Right forelimb (tissue), 1 donor: ENCODE measurements at places on chromosomes 7 and 10.

GRCh38 chr10:62250594-62251198, 17.9 kb downstream of the RTKN2 start:
- DNase-seq: no peak

- no peak for DNase-seq
Observed at GRCh38 chr10:97629289-97629688, 4.0 kb downstream of the MORN4 start.

DNA sequence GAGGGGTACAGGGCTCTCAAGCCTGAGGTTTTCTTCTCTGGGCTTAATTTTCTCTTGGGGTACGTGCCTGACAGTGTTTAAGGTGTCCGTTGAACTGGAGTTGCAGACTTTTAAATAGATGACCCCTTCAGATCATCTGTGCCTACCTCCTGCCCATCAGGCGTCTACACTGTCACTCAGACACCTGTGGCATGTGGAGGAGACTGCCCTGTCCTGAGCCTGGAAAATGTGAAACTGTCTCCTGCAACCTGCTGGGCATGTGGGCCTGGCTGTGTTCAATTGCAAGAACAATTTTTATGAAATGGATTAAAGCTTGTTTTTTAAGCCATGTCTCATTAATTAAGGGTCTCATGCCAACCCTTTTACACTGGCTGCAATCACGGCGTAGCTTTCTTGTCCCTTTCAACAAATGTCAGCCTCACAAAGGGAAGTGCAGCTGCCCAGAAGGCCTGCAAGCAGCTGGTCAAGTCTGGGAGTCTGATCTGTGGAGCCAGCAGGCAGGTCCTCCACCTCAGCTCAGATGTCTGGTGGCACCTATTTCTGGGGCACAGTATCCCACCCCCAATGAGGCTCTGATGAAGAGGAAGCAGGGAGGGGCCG, 8.8 kb downstream of the ATP5MF start:
- DNase-seq: no peak

- DNase-seq: no peak
Observed at GRCh38 chr7:105673367-105674084, 92.2 kb upstream of the EFCAB10 start.

GRCh38 chr7:91800389-91800788, 80.1 kb downstream of the MTERF1 start:
- no peak for DNase-seq

- DNase-seq: no peak
Observed at GRCh38 chr10:34723750-34724149, 91.3 kb downstream of the PARD3 start.

DNA sequence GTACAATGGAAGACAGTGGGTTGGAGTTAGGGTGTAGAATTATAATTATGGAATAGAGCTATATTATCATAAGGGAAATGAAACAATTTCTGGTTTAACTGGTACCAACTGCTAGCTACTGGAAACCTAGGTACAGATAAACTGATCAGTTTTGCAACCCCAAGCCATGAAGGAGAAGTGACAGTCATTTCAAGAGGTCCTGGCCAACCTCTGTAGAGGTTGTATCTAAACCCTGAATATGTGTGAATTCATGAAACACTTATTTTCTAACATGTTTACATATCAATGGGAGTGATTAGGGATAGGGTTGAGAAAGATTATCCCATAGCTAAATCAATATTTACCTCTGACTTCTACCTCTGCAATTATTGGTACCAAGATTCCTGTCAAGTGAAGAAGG, 29.9 kb upstream of the CC2D2B start:
- DNase-seq: no peak

DNA sequence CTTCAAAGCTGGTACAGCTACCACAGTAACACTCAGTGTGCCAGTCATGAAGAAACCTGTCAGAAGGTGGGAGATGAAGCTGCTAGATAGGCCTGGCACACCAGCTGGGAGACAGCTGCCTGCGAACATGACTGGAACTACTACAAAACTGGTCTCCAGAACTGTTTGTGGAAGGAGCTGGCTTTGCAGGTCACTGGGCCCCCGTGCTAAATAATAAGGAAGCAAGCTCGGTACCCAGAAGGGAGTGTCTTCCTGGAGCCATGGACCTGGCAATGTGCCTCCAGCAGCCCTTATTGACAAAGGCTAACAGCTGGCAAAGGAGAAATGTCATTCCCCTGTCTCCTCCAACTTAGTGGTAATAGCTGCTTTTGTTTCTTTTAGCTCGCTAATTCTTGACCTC, 1217.6 kb upstream of the LRRN3 start:
- no peak for DNase-seq

DNA sequence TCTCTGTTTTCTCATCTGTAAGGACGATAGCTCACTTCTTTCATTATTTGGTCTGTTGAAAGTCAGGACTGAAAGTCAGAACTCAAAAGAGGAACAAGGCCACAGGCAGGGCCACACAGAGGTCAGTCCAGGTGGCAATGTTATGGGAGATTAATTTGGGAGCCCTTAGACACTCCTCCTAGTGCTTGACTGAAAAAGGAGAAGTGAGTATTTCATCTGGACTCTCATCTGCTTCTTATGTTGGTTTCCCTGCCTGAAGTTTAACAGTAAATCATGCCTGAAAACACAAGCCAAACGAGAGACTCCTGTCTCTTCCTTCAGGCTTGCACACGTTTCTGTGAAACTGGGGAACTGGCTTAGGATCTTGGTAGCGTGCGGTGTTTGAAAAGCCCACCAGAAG, 248.5 kb downstream of the BUB3 start:
- no peak for DNase-seq

DNA sequence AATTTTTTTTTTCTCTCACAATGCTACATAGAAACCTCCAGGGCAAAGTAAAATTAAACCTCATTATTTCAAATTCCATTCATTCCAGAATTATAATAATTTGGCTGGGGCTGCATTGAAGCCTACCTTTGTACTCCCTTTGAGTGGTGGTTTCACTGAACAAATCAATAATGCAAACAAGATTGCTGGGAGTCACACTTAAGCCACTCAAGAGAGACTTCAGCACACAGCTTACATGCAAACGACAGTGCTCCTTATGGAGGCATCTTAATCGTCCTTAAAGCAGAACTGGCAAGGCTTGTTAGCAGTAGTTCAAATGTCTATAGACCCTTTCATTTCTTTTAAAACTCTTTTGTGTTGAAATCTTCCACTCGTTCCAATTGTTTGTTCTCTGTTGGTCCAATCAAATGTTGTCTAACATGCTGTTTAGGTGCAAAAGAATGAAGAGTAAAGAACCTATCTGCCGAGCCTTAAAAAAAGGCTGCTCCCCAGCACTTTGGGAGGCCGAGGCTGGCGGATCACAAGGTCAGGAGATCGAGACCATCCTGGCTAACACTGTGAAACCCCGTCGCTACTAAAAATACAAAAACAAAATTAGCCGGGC, 294.9 kb downstream of the FGFR2 start:
- no peak for DNase-seq
